Mammary microvascular endothelial cell (primary cell): ENCODE measurements at places on chromosomes 3 and 15. TPM values are rescaled to one million over a fixed set of nuclear protein-coding genes. Genes with fewer than 3 reads are reported as not detected.

MAPKBP1 gene
- total RNA-seq: 11.9 and 13.4 TPM in 2 replicates

GOLGA6A gene
- total RNA-seq: not detected in 2 replicates

LSG1 gene
- total RNA-seq: 36.9 and 49.0 TPM in 2 replicates

ARGFX gene
- total RNA-seq: not detected in 2 replicates

CTXN2 gene
- not detected in 2 replicates for total RNA-seq

FSTL1 gene
- total RNA-seq: 244 and 258 TPM in 2 replicates

DPPA2 gene
- total RNA-seq: not detected in 2 replicates

SERINC4 gene
- 0.05 TPM in 1 of 2 replicates, not detected in the other for total RNA-seq

SEMA7A gene
- 0.44 and 0.67 TPM in 2 replicates for total RNA-seq

SENP8 gene
- total RNA-seq: 1.2 and 1.3 TPM in 2 replicates

MYEF2 gene
- 17.7 and 25.2 TPM in 2 replicates for total RNA-seq

ALAS1 gene
- 61.3 and 61.8 TPM in 2 replicates for total RNA-seq

WDR93 gene
- not detected in 2 replicates for total RNA-seq

ZNF620 gene
- 4.6 and 5.1 TPM in 2 replicates for total RNA-seq

ZNF80 gene
- total RNA-seq: not detected in 2 replicates

RASGRP1 gene
- total RNA-seq: under 0.01 and 0.05 TPM in 2 replicates

COMMD4 gene
- 112 and 117 TPM in 2 replicates for total RNA-seq

PIK3R4 gene
- 34.6 and 44.2 TPM in 2 replicates for total RNA-seq

CISH gene
- 0.20 and 0.33 TPM in 2 replicates for total RNA-seq

GBE1 gene
- 123 and 129 TPM in 2 replicates for total RNA-seq

SHQ1 gene
- total RNA-seq: 13.9 and 14.5 TPM in 2 replicates

AHSG gene
- total RNA-seq: not detected in 2 replicates

FSIP1 gene
- 0.30 and 0.47 TPM in 2 replicates for total RNA-seq

FBXL22 gene
- total RNA-seq: not detected in 2 replicates

SMC4 gene
- 80.9 and 92.3 TPM in 2 replicates for total RNA-seq

CXCR6 gene
- not detected in 2 replicates for total RNA-seq

SAMMSON gene
- total RNA-seq: not detected in 2 replicates

UBAP1L gene
- 0.20 and 1.3 TPM in 2 replicates for total RNA-seq

TTC23 gene
- 12.0 and 13.2 TPM in 2 replicates for total RNA-seq

TM4SF4 gene
- not detected in 2 replicates for total RNA-seq

GOLGA8M gene
- 0.20 and 0.73 TPM in 2 replicates for total RNA-seq

FBXW12 gene
- total RNA-seq: not detected in 2 replicates

FAM174B gene
- 6.3 and 10.1 TPM in 2 replicates for total RNA-seq

MYO5C gene
- total RNA-seq: 4.5 and 10.0 TPM in 2 replicates

SKIL gene
- 14.7 and 15.8 TPM in 2 replicates for total RNA-seq

BCHE gene
- total RNA-seq: 0.39 and 1.2 TPM in 2 replicates

ZDHHC23 gene
- 2.0 and 3.3 TPM in 2 replicates for total RNA-seq

GP9 gene
- total RNA-seq: 0.53 TPM in 1 of 2 replicates, not detected in the other

ANKRD34C gene
- total RNA-seq: not detected in 2 replicates

OR5K1 gene
- not detected in 2 replicates for total RNA-seq

NR1I2 gene
- under 0.01 and 0.05 TPM in 2 replicates for total RNA-seq

CHRNB4 gene
- not detected in 2 replicates for total RNA-seq

SSUH2 gene
- 0.07 TPM in 1 of 2 replicates, not detected in the other for total RNA-seq

CCR3 gene
- total RNA-seq: not detected in 2 replicates

PLA2G4D gene
- not detected in 2 replicates for total RNA-seq
